Small intestine (tissue), 16 donors: ENCODE measurements at places on chromosomes 16 and 17. TPM values are rescaled to one million over a fixed set of nuclear protein-coding genes. Genes with fewer than 3 reads are reported as not detected.

The MYH13 gene
- not detected for polyA plus RNA-seq

The CCDC154 gene
- polyA plus RNA-seq = 1.4 TPM

The PPP1R9B gene
- polyA plus RNA-seq = 25.7 TPM

The TBC1D3K gene
- polyA plus RNA-seq = 1.4 TPM

The TMEM98 gene
- polyA plus RNA-seq = 68.4 TPM

The CHP2 gene
- polyA plus RNA-seq = 144 TPM

DNA sequence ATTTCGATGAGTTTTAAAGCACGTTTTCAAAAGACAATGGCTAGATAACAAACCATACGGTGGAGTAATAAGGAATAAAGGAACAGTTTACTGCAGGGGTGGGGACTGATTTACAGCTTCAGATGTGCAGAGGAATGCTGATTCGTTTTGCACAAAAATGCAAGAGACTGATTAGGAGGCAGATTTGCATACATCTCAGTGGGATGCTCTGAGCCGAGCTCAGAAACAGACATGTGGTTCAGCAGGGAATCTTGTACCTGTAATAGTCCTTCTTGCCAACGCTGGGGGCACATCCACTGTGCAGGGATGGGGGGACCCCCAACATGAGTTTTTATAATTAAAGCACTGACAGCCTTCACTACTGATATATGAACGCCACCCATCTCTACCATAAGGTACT is 308.0 kb downstream of the GRIN2A start:
- DNase-seq = no peak

GRCh38 chr16:50802000-50802399 is 60.1 kb downstream of the CYLD start:
- DNase-seq = no peak

DNA sequence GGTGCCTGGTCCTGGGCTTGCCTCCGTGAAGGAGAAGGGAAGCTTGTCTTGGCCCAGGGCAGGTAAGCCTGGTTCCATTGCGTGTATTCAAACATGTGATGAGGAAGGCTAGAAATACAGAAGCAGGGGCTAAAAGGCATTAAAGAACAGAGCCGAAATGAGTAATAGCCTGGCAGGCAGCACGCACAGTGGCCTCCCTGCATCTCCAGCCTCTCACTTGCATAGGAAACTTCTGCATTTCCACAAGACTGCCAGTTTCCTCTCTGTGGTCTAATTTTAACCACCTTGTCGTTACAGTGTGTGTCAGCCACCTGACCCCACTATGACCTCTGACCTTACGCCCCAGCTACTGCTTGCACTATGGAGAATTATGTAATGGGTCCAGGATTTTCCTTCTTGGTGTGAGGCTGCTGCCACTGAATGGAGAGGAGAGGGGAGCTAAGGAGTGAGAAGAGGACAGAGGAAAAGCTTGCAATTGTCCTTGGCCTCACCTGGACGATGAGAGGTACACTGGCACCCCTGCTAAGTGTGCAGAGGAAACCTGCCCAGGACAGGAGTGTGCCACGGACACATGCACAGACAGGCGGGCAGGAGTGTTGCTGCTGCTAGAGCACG is 32.8 kb downstream of the HIC1 start:
- DNase-seq = no peak

- DNase-seq = no peak
Observed at GRCh38 chr17:82872591-82873520, 33.0 kb upstream of the ZNF750 start.

GRCh38 chr17:73017658-73018057 is 74.8 kb downstream of the SLC39A11 start:
- DNase-seq = no peak

DNA sequence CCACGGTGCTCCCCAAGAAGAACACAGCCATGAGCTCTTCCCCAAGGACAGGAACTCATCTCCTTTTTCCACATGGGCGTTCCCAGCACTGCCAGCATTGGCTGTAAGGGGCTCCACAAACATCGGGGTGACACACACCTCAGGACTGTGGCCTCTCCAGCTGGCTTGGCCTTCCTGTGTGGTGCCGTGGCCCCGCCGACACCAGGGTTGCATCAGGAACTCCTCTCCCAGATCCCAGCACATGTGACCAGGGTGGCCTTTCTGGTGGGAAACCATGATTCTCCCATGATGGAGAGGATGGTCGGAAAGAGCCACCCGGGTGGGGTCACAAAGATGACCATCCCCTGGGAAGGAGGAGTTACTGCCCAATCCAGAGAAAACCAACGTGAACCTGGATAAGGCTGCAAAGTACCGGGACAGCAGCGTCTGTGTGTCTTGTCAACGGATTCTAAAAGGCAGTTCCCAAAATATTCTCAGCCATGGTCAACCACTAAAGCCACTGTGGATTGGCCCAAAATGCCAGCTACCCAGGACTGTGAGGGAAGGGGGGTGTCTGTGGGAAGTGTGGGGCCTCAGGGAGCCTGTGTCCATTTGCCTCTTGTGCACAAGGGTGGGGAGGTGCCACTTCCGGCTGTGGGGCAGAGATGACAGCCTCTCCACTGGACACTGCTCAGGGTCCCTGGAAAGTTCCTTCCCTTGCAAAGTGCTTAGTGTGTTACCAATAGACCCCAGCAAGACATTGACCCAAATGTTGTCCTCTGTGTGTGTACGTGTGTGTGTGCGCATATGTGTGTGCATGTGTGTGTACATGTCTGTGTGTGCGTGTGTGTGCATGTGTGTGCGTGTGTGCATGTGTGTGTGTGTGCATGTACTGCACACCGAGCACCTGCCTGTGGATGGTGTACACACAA is 78.0 kb upstream of the CBX4 start:
- DNase-seq = no peak

DNA sequence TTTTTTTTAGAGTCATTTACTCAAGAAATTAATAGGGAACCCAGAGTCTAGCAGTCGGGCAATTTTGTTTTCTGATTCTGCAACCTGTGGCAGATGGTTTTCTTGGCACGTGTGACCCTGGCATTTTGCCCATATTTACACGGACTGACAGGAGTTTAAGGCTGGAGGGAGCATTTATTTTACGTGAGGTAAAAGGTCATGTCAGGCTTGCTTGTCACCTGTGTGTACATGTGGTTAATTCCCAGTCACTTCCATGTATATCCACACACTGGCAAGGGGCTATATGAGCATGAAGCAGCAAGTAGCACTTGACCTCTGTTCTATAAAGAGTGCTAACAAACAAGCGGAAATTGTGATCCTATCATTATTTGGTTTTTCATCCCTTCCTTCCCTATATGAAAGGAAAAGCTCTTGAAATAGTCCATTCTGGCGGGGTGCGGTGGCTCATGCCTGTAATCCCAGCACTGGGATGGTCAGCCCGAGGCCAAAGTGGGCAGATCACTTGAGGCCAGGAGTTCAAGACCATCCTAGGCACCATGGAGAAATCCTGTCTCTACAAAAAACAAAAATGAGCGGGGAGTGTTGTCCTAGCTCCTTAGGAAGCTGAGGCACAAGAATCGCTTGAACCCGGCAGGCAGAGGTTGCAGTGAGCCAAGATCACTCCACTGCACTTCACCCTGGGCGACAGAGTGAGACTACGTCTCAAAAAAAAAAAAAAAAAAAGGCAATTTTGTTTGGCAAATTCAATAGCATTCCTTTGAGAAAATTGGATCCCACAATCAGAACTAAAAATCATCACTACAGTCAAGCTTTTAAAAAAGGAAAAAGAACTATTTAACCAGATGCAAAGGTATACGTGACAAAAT is 2.1 kb downstream of the SPAG9 start:
- peak; percentile 83 for DNase-seq
